ENCODE measurements at places on chromosomes 1 and 21.

- no peak for DNase-seq
Measured at GRCh38 chr1:234670967-234671626, 61.1 kb upstream of the IRF2BP2 start.

DNA sequence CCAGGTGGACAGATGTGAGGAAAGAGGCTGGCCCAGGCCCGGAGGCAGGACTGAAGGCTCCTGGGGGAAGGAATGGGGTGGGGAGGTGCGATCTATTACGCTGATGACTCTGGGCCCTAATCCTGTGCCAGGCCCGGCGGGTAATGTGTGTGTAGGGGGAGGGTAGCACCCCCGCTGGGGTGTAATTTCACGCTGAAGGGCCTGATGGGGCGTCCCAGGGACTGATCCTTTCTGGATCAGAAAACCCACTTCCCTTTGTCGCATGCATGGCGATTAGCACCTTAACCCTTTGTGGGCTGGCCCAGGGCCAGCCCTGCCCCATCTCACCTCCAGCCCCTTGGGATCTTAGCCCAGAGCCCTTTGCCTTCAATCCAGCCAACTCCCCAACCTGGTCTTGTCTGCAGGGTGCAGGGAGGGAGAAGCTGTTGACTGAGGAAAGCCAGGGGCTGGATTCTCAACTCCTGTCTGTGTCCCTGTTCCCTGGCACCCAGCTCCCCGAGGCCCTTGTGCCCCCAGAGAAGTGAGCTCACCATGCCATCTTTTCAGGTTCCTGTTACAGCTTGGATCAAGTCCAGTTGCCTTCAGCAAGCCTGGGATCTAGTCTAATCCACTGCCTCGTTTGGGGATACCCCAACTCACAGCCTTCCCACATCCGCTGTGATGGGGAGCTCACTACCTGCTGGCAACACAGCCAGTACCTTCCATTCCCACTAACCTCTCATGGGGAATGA is 26.0 kb downstream of the KNCN start:
- DNase-seq = no peak

GRCh38 chr1:241482761-241483250 is 36.7 kb downstream of the FH start:
- no peak for DNase-seq

DNA sequence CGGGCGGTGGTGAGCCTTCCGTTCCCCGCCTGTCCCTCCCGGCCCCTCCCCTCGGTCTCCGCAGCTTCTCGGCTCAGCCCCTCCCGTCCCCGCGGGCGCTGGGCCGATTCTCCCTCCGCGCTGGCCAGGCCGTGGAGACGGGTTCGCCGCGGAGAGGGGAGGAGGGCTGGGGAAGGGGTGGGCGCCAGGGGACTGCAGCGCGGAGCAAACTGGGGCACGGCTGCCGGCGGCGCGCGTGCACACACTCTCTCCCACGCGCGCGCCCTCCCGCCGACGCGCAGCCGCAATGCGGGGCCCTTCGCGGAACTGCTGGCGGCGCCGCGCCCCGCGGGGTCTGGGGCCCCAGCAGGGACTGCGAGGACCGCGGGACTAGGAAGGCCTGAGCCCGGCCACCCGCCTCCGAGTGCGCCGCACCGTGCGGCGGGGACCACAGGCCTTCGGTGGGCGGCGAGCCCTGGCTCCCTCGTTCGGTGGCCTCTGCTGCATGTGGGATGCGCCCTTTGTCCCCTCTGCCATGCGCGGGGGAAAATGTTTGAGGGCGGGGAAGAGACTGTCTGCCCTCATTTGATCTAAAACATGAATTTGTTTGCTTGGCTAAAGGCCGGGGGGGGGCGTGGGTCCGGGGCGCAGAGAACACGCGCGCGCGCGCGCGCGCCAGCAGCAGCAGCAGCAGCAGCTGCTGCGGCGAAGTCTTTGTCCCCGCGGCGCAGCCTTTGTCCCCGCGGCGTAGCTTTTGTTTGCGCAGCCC is 90.7 kb upstream of the VAMP3 start:
- peak; percentile 83 for DNase-seq

DNA sequence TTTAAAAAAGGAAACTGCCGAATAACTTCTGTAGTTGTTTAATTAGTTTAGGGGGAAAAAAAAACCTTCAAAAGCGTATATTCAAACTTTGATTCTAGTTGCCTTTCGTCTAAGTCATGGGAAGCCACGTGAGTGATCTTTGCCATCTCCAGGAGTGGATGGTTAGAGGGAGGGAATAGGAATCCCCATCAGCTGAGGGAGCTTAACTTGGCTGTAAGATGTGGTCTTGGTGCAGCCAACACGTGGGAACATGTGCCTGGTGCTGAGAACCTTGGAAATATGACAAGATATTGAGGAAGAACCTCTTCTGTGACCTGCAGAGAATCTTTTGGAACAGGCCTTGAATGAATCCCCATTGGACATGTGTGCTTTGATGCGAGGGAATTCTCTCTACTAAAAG is 1.7 kb downstream of the BACE2 start:
- no peak for DNase-seq

- no peak for DNase-seq
Measured at GRCh38 chr1:85396194-85396593, 68.8 kb downstream of the DDAH1 start.

DNA sequence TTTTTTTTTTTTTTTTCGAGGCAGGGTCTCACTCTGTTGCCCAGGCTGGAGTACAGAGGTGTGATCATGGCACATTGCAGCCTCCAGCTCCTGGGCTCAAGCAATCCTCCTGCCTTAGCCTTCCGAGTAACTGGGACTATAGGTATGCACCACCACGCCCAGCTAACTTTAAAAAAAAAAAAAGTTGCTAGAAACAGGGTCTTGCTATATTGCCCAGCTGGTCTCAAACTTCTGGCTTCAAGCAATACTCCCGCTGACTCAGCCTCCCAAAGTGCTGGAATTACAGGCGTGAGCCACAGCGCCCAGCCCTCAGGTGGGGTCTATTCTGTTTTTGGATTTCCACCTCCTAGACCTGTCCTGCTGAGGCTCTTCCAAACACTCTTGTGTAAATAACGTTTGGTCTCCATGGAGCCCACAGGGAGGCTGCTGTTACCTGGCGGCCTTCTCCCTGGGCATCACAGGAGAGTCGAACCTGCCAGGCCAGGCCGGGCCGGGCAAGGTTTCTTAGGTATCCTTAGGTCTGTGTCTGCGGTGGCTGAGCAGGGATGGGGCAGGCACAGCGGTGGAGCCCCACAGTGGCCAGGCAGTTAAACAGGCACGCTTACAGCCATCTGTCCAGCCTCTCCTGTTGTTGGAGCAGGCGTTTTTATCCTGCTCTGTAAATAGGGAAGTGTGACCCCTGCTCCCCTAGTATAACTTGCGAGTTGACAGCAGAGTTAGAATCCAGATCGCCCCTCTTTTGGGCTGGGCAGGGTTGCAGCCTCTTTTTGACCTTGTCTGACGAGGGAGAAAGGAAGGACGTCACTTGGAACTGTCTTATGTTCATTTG is 18.8 kb downstream of the PLEKHM2 start:
- no peak for DNase-seq

DNA sequence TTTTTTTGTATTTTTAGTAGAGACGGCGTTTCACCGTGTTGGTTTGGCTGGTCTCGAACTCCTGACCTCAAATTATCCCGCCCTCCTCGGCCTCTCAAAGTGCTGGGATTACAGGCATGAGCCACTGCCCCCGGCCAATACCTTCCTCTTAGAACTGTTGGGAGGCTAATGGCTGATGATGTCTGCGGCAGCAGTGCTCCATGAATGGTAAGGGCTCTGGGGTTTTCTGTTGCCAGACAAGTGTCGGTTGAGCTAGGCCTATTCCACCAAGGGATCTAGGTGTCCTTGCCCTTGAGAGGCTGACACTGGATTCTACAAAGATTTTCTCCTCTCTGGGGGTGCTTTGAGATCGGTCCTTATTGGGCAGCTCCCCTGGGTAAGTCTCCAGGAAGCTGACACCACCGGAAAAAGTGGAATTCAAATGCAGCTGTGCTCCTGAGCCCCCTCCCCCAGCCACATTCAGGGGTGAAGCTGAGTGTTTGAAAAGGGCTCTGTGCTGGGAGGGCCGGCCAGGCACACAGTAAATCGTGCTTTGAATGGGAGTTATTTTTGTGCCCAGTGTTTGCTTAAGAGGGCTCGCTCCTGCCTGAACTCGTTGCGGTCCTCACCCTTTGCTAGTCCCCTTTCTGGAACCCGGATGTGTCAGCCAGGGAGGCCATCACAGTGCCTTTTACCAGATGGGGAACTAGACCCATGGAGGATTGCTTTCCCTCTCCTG is 5.2 kb downstream of the SOX13 start:
- no peak for DNase-seq

- peak; percentile 33 for DNase-seq
Measured at GRCh38 chr1:15384301-15384901, 25.3 kb upstream of the EFHD2 start.

GRCh38 chr1:2283991-2284895 is 56.1 kb downstream of the SKI start:
- no peak for DNase-seq

DNA sequence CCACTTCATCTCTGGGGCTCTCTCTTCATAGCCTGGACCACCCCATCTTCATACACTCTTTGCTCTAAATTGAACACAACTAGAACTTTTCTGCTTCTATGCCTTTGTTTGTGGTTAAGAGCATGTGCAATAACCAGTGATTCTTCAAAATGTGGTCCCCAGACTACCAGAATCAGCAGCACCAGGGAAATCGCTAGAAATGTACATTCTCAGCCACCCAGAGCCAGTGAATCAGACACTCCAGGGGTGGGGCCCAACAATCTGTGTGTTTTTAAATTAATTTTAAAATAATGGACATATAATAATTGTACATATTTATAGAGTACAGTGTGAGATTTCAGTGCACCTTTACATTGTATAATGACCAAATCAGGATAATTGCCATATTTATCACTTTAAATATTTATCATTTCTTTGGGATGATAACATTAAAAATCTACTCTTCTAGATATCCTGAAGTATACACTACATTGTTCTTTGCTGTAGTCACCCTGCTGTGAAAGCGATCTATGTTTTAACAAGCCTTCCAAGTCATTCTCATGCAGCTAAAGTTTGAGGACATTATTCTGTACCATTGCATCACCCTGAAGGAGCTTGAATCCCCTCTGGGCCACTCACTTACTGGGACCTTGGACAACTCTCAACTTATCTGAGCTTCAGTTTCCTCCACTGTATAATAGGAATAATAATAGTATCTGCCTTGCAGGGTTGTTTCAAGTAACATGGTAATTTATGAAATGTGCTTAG is 10.8 kb downstream of the GRHL3 start:
- no peak for DNase-seq

DNA sequence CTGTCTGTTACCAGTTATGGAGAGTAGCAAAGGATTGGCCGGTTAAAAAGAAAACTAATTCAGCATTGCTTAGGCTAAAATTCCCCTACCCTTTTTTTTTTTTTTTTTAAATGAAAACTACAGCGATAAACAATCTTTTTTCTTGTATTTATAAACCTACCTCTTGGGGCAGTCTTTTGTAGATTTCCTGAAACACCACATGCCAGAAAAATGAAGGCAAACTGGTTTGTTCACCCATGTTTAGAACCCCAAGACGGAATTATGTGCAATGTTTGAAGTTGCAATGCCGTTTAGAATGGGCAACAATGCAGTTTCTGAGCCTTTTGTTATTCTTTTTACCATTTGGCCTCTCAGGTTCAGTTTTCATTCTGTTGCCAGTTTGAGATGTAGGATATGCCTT is 59.1 kb downstream of the PRDM2 start:
- no peak for DNase-seq

DNA sequence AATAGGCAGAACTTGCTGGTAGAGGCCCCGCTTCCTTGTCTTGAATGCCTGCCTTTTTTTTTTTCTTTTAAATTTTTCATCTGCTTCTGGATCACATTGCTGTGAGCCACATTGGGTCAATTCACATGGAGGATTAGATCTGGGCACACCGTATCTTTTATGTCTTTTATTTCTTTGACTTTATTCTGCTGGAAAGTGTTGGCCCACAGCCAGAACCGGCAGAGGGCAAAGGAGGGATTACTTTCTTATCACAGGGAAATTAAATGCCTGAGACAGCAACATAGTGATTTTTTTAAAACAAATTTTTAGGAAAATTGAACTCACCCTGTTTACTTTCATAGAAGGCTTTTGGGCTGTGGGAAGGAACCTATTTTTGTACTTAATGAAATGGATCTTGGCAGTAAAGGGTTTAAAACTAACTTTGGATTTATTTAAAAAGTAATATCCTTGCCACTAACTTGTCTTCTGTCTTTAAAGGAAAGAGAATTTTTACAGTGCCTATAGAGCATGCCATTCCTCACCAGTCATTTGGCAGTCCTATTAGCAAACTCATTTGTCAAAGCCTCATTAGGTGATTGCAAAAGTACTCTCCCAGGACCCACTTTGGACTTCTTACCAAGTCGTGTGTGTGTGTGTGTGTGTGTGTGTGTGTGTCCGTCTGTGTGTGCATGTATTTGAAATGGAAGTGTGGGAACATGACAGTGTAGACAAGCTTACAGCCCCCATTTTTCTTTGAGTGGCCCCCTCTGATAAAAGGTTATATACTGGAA is 68.4 kb downstream of the ST6GALNAC3 start:
- no peak for DNase-seq

DNA sequence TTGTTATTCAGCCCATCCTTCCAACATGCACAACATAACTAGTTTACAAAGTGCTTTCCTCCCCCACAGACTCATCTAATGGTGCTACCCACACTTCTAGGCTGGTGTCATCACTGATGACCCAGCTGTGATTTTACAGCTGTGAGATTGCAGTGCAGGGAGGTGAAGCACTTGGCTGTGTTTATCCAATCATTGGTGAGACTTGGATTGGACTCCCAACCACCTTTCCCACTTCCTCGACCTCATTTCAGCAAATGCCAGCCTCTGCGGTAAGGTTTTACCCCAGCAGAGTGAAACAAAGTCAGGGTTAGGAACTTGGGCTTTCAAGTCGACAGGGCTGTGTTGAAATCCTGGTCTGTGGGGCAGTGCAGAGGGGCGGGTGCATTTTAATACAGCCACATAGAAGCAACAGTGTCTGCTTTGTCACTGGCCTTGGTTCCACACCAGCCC is 22.1 kb downstream of the ECHDC2 start:
- peak; percentile 29 for DNase-seq

GRCh38 chr1:98306517-98307089 is 354.9 kb upstream of the SNX7 start:
- no peak for DNase-seq

DNA sequence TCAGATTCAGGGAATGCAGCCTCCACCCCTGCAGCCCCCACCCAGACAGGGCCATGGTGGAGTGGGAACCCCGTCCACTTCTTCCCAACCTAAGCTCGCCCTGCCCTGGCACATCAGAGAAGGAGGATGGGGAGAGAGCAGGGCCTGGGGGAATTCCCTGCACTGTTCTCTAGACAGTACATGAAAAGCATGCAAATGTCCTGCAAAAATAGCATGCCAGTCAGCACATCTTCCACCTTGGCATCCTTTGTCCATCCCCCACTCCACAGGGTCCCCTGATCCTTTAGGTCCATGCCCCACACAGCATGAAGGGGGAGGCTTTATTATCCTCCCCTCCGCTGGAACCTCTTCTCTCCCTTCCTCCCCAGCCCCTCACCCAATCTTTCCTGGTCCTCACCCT is 35.0 kb upstream of the RD3 start:
- no peak for DNase-seq

Measured in femur (tissue), 1 donor.